ENCODE measurements at places on chromosomes 11 and 22. TPM values are rescaled to one million over a fixed set of nuclear protein-coding genes. Genes with fewer than 3 reads are reported as not detected.

DNA sequence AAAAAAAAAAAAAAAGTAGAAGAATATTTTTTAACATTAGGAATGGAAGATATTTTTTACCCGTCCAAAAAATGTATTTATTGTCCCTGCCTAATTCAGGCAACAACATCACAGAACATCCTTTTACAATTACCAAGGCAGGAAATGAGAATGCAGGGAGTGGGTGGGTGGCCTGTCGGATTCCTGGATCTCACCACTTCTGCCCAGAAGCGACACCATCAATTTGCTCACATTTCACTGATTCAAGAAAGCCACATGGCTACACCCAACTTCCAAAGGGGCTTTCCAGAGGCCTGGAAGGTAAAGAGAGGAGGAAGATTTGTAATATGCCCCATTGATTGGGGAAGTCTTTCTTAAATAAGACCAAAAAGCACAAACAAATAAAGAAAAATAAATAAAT lies 93.8 kb upstream of the CLPB start:
- DNase-seq = no peak

- DNase-seq = no peak
Measured at GRCh38 chr22:19867617-19868016, 12.9 kb upstream of the GNB1L start.

Gene TBX10
- not detected for total RNA-seq

GRCh38 chr11:119847853-119848252 lies 118.9 kb upstream of the NECTIN1 start:
- DNase-seq = no peak

- DNase-seq = no peak
Measured at GRCh38 chr11:1053121-1053901, 16.8 kb upstream of the MUC6 start.

DNA sequence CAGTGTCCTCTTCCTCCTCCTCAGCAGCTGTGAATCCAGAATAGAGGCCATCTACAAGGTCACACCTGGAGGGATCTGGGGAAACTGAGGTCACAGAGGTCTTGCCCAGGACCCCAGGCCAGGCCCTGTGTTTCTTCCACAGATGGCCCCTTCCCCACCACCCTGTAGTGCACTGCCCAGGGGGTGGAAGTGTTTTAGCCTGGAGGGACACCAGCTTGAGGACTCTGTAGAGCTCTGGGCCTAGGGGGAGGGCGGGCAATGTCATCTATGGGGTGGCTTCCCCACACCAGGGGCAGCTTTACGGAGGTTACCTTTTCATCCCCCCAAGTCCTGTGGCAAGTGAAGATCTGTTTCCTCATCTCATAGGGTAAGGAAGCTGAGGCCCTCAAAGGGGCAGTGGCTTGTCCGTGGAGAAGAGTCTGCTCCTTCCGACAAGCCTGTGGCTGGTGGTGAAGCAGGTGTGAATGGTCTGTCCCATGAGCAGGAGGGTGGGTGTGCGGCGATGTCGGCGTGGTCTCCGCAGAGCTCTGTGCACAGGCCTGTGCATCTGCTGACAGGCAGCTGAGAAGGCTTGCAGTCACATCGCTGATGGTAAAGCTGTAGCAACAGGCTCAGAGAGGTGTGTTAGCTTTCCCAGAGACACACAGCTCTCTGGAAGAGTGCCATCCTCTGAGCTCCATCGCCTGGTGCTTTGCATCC lies 74.1 kb upstream of the WNT7B start:
- DNase-seq = no peak

DNA sequence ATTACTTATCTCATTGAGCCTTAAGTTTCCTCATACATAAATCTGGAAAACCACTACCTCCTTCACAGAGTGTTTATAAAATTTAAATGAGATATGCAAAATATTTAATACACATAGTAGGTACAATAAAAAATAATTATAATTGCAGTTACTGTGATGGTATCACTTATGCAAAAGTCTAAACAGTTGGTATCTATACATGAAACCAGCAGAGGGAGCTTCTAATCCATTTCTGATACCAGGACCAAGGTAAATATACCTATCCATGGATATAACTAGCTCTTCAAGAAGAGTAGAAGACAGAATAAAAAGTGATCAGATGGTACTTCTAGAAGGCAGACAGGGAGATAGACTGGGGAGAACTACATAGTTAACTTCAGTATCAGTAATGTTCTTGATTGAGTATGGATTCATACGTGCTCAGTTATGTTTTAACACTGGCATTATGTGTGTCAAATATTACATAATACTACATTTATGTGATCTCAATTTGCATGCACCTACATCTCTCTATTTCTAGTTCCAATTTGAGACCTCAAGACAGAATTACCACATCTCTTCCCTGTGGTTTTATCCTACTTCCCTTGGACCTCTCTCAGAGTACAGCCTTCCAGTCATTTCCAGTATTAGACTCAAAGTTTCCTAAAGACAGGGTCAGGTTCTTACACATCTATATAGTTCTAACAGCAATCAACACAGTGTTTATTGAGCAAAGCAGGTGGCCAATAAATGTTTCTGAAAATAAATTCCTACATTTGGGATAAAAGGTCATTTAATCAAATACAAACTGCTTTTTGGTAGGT lies 13.7 kb upstream of the TSG101 start:
- peak; percentile 45 for DNase-seq

DNA sequence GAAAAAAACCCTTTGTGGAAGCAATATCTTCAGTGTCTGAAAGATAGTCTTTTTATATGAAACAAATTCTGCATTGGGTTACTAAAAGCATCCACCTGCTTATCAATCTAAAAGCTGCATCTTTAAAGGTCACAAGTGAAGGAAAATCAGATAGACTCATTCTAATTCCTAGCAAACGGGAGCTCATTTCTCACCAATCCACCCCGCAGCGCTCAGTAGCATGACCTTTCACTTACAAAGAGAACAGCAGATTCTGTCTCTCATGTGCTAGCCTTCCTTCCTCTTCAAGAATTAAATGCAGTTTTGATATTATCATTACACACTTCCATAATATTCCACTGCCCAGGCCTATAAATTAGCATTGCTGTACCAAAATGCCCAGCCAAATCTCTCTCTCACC lies 212.9 kb downstream of the CADM1 start:
- DNase-seq = no peak

Gene EXPH5
- total RNA-seq = 6.7 TPM

Gene FLRT1
- not detected for total RNA-seq

GRCh38 chr22:26321469-26321913 lies 107.6 kb upstream of the ASPHD2 start:
- no peak for DNase-seq

- DNase-seq = no peak
Measured at GRCh38 chr11:88544656-88545280, 207.2 kb upstream of the CTSC start.

DNA sequence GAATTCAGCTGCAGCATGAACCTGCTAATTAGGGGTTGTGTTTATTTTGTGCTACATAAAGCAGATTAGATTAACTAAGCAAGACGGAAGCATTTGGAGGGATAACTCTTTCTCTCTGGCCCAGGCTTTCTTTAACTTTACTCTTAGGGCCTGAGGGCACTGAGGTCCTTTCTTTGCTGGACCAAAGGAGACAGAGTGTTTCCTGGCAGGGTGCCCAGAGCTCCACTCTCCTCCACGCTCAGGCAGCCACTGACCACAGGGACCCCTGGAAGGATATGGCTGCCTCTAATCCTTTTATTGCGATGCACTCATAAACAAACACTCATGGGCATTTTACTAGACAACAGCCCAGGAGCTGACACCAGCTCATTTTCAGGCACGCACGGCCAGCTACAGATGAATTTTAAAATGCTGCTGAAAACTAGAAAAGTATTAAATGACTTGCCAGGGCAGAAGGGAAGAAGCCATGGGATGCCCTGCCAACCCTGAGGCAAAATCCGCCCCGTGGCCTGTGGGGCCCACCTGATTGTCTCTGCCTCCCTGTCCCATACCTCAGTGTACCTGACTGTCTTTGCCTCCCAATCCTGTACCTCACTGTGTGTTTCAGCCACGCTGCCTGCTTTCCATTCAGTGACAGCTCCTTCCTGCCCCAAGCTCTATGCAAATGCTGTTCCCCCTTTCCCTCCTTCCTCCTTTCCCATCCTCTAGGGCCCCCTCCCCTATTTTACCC lies 192.6 kb upstream of the NAV2 start:
- DNase-seq = no peak

DNA sequence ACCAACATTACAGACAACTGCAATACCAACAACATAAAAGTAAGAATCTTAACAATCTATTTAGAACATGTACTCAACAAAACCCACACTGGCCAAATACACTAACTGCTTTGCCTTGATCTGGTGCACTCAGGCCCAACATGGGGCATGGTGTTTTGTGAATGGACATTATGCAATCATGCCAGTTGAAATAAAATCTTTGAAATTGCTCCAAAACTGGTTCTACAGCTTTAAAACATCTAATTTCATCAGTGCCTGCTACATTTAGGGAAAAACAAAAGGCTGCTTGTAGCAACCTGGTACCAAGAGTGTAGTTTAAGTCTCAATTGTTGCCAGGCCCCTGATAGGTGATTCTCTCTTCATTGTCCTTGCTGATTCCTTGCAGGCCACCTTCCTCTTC lies 3.3 kb upstream of the CTR9 start:
- DNase-seq = no peak

GRCh38 chr11:100774132-100774531 lies 87.0 kb downstream of the ARHGAP42 start:
- DNase-seq = no peak

GRCh38 chr11:81397316-81397715 lies 1336.3 kb downstream of the FAM181B start:
- DNase-seq = no peak

Gene VSTM5
- total RNA-seq = 0.70 TPM

Gene SOX6
- total RNA-seq = 12.1 TPM

Gene ADM2
- total RNA-seq = 3.4 TPM

Gene KDM4D
- 1.6 TPM for total RNA-seq

Gene SMIM35
- total RNA-seq = not detected

DNA sequence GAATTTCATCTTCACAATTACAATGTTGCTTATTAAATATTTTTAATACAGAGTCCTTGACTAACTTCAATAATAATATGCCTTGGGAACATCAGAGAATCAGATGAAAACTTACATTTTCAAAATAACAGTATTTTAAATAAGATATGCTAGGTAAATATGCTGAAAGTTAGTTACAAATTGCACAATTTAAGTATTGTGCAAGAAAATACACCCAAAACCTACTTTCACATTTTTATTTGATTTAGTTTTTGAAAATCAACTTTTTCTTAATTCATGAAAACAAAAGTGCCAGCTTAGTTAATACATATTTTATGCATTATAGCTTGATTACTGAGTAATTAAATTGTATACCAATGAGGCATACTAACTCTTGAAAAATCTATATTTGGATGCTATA lies 76.8 kb downstream of the SOX6 start:
- no peak for DNase-seq

- DNase-seq = no peak
Measured at GRCh38 chr11:99432677-99433076, 411.9 kb downstream of the CNTN5 start.

GRCh38 chr11:65780770-65781151 lies at the start of gene AP5B1:
AP5B1 (minus strand) TSS chr11:65780976; CDS start chr11:65780591, 385 bp downstream.
- DNase-seq = no peak

DNA sequence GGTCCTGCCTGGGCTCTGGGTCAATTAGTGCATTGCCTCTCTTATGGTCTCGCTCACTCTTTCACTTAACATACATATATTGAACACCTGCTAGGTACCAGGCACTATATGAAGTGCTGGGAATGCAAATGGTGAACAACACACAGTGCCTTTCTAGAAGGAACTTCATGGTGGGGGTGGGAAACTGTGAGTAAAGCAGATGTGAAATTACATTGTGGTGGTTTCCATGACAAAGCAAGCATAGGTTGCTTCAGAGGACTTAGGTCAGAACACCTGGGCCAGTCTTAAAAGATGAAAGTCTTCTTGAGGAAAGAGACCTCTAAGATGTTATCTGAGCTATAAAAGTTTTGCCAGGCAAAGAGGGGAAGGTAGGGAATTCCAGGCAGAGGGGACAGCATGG lies 231.3 kb downstream of the BUD13 start:
- DNase-seq = no peak

GRCh38 chr22:24697172-24697571 lies 77.3 kb downstream of the PIWIL3 start:
- no peak for DNase-seq

DNA sequence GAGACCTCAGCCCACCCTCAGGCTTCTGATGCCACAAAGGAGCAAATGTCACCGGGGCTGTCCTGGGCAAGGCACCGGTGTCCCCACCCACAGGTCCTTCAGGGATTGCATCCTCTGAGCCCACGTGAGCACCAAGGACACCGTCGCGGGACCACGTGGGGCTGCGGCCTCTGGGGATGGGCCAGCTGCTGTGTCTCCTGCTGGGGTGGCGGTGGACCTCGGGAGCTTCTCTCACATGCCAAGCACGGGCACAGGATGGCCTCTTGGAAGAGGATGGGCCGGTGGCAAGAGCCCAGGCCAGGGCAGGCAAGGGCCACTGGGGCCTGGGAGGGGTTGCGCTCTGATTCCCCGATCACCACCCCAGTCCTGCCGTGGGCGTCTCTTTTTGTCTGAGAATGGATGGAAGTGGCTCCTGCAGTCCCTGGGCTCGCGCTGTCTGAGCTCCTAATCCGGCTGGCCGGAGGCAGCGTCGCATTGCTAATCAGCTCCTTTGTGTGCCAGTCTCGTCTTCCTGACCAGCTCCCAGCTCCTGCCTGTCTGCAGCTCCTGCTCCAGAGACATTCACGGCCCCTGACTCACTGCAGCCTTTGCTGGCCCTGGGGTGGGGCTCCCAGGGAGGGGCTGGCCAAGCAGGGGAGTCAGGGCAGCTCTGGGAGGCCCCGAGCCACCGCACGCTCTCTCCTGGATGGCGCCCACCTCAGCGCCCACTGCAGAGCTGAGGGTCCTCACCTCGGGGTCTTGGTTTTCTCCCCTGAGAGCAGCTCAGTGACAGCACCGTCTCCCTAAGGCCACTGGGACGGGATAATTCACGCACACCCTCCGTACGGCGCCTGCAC lies 146.7 kb downstream of the CTTN start:
- peak; percentile 26 for DNase-seq

Gene MAFF
- 18.1 TPM for total RNA-seq

GRCh38 chr11:79400717-79401330 lies 40.0 kb downstream of the TENM4 start:
- DNase-seq = peak; percentile 50

Gene ELF5
- total RNA-seq = not detected

DNA sequence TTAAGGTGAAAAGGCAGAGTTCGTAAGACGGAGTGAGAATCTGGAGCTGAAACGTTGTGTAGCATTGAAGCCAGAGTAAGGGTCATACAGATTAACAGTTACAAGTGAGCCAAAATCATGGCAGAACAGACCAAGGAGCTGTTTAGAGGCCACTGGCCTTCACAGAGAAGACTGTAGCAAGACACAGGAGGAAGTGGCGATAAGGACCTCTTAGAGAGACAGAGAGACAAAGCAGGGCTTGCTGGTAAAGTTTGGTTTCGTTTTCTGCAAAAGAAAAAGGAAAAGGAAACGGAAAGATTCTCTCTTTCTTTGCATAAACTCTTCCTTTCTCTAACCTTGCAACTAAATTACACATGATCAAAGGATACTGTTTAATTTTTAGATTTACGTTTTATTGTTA lies 83.0 kb downstream of the AASDHPPT start:
- DNase-seq = no peak

Gene ELMOD1
- total RNA-seq = 0.10 TPM
